ENCODE measurements at places on chromosomes 1 and 21.

GRCh38 chr1:91529856-91530255, 29.2 kb downstream of the CDC7 start:
- no peak for DNase-seq

DNA sequence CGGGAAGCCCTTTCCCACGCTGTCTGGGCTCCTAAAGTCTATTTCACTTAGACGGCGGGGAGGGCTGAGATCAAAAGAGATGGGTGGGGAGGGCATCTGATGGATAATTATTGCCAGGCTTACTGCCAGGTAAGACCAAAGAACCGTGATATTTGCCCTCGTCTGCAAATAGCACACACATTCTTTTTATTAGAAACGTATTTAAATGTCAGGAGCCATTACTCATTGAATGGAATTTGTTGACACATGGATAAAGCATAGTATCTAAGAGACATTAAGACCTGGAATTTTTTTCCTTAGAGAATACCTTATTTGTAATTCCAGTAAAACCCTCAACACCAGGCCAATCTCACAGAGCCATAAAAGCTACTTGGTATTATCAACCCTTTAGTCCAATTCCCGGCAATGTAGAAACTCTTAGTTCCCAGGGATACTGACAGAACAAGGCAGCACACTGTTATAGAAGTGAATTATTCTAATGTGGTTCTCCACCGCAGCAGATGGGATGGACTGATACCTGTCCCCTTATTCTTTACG, 10.6 kb downstream of the URB1 start:
- peak; percentile 70 for DNase-seq

DNA sequence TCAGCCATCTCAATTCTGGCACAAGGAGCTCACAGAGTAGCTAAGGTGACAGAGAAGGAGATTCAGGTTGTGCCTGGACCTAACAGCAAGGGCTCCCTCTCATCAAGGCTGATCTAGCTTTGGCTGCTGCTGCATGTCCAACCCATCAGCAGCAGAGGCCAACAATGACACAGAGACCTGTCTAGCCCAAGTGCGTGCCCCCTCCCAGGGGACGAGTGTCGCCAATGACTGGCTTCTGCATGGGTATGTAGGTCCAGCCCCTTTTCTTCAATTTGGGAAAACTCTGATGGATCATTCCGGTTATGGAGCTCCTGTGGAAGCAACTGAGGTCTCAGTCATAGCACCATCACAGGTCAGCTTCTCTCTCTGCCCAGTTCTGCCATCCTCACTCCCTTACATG, 83.3 kb downstream of the KCNJ15 start:
- no peak for DNase-seq

DNA sequence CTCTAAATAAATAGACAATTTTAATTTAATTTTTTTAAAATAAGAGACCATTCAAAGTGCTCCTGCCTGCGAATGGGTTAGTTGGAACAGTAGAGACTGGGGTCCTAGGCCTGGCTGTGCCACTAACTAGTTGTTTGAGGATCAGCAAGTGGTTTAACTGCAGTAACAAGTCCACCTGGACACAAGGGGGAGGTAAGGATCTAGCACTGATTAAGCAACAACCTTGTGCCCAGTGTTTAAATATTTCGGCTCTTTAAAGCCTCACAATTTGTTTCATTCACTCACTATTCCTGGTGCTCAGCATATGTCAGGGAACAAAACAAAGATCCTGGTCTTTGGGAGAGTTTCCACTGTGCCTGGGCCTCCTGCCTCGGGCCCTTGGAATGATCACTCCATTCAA, 1.6 kb upstream of the AGT start:
- no peak for DNase-seq

GRCh38 chr1:26938004-26938658, 16.6 kb downstream of the NUDC start:
- DNase-seq, result no peak

- no peak for DNase-seq
These were observed 246.5 kb downstream of the TOMM20 start for GRCh38 chr1:234881893-234882771.

GRCh38 chr21:37564924-37565529, 198.5 kb downstream of the DYRK1A start:
- peak; percentile 9 for DNase-seq

- peak; percentile 92 for DNase-seq
These were observed 962 bp downstream of the BROX start for GRCh38 chr1:222713091-222713961.

GRCh38 chr1:183360473-183360872, 57.7 kb downstream of the NMNAT2 start:
- DNase-seq, result no peak

- no peak for DNase-seq
These were observed 17.6 kb downstream of the PM20D1 start for GRCh38 chr1:205832326-205832751.

DNA sequence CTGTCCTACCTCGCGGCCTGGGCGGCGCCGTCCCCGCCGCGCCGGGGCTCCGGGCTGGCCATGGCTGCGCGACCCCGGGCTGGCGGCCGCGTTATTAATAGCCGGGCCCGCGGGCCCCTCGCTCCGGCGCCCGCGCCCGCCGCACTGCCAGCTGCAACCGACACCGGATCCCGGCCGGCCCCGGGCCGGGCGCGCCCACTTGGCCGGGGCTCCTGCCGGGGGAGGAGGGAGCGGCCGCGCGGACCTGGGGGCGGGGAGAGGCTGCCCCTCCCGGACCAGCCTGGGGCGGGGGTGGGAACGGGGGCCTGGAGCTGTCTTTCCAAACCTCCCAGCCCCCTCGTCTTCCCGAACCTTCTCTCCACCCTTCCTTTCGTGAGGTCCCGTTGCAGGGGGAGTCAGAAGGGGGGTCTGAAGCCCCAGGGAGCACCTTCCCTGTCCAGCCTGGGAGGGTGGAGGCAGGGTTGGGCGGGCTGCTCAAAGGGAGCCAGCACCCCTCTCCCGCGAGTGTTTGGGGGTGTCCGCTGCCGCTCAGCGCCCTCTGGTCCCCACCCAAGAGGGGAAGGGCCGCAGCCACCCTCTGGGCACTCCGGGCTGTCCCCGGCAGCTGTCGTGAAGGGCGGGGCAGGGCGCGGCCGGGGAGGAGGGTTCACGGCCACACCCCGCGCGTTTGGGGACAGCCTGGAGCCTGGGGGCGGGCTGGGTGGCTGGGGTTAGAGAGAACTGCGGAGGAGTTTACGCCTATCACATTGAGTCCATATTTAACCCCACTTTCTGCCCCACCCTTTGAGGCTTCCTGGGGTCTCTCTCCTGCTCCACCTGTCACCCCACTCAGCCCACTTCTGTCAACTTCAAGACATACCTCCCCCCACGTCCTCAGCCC, at the start of gene SYNC:
SYNC (minus strand) TSS at position 172 of the 880 bp plus-strand sequence; CDS start at position 62, 110 bp downstream.
- peak; percentile 54 for DNase-seq

DNA sequence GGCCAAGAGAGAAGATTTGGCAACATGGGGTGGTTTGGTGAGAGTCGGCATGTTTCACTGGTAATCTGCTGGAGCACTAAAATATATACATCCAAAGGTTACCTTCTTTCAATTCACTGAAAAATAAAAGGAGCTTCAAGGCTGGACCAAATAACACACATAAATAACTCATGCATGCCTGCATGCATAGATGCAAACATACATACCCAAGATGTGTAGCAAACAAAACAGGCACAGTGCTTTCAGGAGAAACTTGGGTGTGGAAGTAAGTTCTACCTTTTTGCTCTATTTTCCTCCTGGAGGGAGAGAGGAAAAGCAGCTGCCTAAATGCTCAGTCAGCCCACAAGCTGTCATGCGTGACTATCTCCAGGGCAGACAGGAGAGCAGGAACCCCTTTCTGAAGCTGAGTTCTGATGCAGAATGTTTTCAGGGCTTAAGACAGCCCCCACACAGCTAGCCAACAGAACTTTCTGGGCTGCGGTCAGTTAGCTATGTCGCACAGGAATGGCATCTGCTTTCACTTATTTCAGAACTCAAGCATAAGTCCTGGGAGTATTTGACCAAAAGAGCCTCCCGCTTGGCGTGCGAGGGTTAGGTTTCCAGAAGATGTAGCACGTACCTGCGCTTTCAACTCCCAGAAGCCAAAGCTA, 166.2 kb downstream of the TOMM20 start:
- peak; percentile 61 for DNase-seq

- no peak for DNase-seq
These were observed 7.6 kb downstream of the DNMT3L start for GRCh38 chr21:44253832-44254710.

DNA sequence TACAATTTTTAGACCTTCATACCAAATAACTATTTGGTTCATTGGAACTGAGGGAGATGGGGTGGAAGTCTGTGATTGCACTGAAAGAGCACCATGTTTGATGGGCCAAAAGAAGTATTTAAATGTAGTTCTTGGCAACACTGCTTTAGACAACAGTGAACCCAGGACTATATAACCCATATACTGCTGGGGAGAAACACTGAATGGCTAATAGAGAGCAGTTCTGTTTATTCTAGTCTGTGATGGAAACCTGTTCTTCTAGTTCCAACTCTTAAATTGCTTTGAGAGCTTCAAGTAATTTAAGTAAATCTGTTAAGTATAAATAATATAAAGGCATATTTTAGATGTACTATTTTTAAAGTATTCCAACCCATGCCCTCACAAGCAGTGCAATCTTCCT, 96.3 kb downstream of the NIBAN1 start:
- no peak for DNase-seq

- no peak for DNase-seq
These were observed 238.4 kb upstream of the DMRTA2 start for GRCh38 chr1:50661626-50662025.

DNA sequence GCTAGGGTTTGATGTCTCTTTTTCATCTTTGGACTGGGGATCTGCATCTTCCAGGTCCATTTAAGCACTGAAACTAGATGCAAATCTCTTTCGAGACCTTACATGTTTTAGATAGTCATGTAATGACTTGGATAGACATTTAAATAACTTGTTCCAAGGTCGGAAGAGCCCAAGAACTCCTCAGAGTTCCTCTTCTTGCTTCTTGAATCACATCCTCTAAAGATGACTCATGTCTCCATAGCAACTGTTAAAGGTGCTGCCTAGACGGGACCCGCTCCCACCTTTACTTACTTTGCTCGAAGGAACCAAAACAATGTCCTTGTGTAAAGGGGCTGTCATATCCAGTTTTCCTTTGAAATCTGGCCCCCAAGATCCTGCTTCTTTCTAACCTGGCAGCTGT, 130.0 kb downstream of the EDEM3 start:
- DNase-seq, result no peak

- peak; percentile 60 for DNase-seq
These were observed 73.9 kb upstream of the VTCN1 start for GRCh38 chr1:117284399-117285215.

DNA sequence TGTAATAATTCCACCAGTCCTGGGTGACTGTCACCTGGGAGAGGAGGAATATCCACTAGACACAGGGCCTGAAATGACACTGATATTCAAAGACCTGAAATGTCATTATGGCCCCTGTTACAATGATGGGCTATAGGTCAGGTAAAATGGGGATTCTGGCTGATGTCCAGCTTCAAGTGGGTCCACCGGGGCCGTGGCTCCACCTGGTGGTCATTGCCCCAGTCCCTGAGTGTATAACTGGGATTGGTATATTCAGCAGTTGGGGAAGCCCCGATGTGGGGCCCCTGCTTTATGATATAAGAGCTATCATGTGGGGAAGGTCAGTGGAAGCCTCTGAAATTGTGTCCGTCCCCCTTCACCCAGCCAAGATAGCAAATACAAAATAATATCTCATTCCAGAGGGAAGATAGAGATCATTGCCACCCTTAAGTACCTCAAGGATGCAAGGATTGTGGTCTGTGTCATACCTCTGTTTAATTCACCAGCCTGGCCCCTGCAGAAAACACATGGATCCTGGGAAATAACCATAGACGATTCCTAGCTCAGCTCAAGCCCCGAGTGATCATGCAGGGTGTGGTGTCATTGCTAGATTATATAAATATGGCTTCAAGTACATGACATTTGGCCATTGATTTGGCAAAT, 19.4 kb downstream of the PLEKHO1 start:
- DNase-seq, result peak; percentile 63

- peak; percentile 60 for DNase-seq
These were observed 9.2 kb downstream of the IKBKE start for GRCh38 chr1:206479183-206480125.

GRCh38 chr1:23529146-23530086, 1.6 kb downstream of the E2F2 start:
- no peak for DNase-seq

GRCh38 chr21:31448496-31448895, 104.4 kb upstream of the TIAM1 start:
- no peak for DNase-seq

GRCh38 chr1:71693581-71693980, 588.8 kb downstream of the NEGR1 start:
- DNase-seq, result no peak

DNA sequence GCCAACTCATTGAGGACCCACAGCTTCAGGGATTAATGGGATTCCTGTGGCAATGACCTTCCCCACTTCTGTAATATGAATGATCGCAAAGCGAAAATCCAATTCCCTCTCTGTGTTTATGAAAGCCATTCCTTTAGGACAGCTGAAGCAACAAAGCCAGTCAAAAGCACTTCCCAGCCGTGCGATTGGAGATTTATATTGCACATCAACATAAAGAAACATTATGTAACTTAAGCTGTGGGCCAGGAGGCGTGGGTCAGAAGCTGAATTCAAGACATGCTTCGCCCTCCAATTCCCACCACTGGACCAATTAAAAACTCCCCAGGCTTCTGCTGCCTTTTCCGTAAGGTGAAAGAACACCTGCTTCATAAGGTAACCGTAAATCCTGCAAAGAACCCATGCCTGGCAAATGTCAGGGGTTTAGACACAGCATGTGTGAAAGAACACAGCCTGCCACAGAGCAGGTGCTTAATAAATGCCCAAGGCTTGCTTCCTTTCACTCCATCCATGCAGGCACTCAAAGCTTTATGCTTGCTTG, 138.9 kb upstream of the SOD1 start:
- no peak for DNase-seq

GRCh38 chr1:207156826-207157225, 52.8 kb downstream of the C4BPA start:
- no peak for DNase-seq

DNA sequence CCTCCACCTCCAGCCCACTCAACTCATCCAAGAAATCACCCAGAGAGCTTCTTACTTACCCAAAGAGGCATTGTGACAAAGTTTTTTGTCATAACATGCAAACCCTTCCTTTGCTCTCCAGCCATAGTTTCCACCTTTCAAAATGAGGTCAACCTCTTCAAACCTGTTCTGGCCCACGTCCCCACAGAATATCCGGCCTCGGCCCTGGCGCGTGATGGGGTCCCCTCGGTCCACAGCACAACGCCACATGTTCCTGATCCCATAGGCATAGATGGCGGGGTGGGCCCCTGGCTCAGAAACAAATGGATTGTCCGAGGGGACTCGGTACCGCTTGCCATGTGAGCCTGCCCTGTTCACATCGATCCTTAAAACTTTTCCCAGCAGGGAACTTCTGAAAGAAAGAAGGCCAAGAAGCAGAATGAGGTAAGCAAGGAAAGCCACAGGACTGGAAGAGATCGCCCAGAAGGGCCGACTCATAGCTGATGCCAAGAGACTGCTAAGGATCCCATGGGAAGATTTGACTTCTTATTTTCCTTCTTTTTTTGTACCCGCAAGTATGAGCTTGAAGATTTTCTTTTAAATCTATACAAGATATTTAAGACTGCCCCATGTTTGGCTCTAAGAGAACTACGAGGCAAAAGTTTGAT, 7.8 kb downstream of the HHIPL2 start:
- DNase-seq, result no peak

Data from LoVo (cell line).